Renal pelvis (tissue), 12 donors: ENCODE measurements at places on chromosomes 4 and X. TPM values are rescaled to one million over a fixed set of nuclear protein-coding genes. Genes with fewer than 3 reads are reported as not detected.

SYN1 gene
- polyA plus RNA-seq: 5.4 TPM

PLXNB3 gene
- 1.8 TPM for polyA plus RNA-seq

DMD gene
- polyA plus RNA-seq: 19.8 TPM

SERPINA7 gene
- 0.28 TPM for polyA plus RNA-seq

DNA sequence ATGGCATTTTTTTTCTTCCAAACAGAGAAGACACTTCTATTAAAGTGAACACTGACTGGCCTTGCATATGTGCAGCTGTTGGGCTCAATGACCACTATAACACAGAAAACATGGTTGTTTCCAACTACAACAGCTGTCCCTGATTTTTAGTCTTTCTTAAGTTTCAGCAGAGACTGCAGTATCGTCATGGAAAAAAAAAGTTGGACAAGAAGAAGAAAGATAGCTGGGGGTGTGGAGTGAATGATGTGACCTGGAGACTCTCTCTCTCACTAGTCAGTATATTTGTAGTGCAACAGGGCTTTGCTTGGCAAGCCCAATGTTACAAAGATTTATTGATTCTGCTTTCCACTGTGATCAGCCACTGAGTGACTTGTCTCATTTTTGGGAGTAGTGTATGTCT, 29.5 kb upstream of the C4orf54 start:
- no peak for DNase-seq

SMIM10L2A gene
- 11.7 TPM for polyA plus RNA-seq

GRCh38 chrX:109533631-109534030, 3.0 kb upstream of the NXT2 start:
- DNase-seq: no peak

NOX1 gene
- 0.50 TPM for polyA plus RNA-seq

- DNase-seq: peak; percentile 19
Observed at GRCh38 chr4:13484749-13485221, 645 bp upstream of the RAB28 start.
